Thymus (tissue), 14 donors: ENCODE measurements at places on chromosomes 7 and 10.

DNA sequence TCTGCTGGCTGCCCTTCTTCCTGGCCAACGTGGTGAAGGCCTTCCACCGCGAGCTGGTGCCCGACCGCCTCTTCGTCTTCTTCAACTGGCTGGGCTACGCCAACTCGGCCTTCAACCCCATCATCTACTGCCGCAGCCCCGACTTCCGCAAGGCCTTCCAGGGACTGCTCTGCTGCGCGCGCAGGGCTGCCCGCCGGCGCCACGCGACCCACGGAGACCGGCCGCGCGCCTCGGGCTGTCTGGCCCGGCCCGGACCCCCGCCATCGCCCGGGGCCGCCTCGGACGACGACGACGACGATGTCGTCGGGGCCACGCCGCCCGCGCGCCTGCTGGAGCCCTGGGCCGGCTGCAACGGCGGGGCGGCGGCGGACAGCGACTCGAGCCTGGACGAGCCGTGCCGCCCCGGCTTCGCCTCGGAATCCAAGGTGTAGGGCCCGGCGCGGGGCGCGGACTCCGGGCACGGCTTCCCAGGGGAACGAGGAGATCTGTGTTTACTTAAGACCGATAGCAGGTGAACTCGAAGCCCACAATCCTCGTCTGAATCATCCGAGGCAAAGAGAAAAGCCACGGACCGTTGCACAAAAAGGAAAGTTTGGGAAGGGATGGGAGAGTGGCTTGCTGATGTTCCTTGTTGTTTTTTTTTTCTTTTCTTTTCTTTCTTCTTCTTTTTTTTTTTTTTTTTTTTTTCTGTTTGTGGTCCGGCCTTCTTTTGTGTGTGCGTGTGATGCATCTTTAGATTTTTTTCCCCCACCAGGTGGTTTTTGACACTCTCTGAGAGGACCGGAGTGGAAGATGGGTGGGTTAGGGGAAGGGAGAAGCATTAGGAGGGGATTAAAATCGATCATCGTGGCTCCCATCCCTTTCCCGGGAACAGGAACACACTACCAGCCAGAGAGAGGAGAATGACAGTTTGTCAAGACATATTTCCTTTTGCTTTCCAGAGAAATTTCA lies 1.7 kb downstream of the ADRB1 start:
- DNase-seq = no peak

GRCh38 chr7:4904346-4904745 lies 20.8 kb upstream of the RADIL start:
- DNase-seq = no peak

DNA sequence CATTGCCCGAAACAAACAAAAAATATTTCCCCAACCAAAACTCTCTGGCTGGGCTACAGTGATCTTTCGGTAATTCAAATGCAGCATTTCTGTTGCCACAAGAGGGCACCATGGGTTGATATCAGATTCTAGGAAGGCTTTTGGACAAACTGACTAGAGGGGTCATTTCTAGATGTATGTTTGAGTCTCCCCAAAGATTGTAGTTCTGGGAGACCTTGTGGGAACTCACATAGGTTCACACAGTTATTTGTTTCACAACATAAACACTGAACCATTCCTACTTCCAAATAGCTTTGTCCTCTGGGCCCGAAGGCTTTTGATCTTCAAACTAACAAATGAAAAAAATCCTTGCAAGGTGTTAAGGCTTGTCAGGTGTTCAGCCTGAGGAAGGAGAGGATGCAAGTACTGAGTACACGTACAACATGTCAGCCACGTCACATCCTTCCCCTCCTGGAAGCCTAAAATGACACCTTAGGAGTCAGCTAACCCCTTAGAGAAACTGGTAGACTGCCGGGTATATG lies 37.0 kb upstream of the IL15RA start:
- peak; percentile 88 for DNase-seq

DNA sequence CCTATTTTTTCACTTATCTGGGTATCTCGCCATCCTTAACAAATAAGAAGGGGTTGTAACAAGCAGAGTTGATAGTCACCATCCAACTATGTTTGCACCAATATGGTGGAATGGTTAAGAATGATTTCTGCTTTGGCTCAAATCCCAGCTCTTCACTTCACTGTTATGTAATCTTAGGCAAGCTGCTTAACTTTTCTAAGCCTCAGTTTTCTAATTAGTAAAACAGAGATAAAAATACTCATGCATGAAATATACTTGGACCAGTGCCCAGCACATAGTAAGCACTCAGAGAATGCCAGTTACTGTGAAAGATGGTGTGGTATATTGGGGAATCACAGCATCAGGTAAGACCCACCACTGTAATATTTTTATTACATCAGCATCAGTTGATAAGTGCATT lies 33.6 kb downstream of the ABCB1 start:
- no peak for DNase-seq

- DNase-seq = no peak
Measured at GRCh38 chr7:47371733-47372368, 210.1 kb downstream of the TNS3 start.

GRCh38 chr10:11353006-11353896 lies 258.2 kb downstream of the USP6NL start:
- DNase-seq = no peak

GRCh38 chr10:4141471-4141870 lies 356.5 kb upstream of the KLF6 start:
- no peak for DNase-seq

- no peak for DNase-seq
Measured at GRCh38 chr10:49319206-49319605, 20.2 kb downstream of the C10orf71 start.

DNA sequence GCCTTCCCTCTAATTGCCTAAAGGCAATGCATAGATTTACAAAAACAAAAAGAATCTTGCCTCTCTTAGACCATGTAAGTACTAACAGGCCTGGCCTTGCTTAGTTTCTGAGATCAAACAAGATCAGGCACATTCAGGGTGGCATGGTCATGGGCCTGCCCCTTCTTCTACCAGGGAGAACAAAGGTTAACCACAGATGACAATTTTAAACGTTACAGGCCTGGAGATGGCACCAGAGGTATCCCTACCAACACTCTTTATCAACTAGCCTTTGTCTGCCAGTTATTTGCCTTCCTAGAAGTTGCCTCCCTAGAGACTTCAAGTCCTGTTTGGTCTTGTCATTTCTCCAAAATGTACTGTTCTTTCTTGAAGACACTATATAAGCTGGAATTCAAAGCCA lies 252.6 kb downstream of the DOCK4 start:
- no peak for DNase-seq

DNA sequence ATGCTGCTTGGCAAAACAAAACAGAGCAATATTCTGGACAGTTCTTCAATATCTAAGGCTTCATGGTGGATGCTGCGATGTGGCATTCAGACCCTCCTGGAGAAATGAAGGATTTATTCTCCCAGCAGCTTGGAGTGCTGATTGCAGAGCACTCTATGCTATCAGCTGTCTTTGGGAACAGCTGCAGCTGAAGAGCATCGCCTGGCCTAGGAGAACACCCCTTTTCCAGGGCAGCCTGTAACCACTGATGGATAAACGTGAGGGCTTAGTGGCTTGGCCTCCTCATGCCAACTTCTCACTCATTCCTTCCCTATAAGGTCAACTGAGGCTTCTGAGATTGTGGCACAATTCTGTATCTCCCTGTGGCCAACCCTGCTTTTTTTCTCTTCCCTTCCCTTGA lies 638.1 kb upstream of the CNTNAP2 start:
- DNase-seq = no peak
